Pancreas (tissue), 10 donors: ENCODE measurements at places on chromosomes 12 and 14.

- DNase-seq = no peak
These were observed 113.0 kb downstream of the UNC79 start for GRCh38 chr14:93543766-93544165.

DNA sequence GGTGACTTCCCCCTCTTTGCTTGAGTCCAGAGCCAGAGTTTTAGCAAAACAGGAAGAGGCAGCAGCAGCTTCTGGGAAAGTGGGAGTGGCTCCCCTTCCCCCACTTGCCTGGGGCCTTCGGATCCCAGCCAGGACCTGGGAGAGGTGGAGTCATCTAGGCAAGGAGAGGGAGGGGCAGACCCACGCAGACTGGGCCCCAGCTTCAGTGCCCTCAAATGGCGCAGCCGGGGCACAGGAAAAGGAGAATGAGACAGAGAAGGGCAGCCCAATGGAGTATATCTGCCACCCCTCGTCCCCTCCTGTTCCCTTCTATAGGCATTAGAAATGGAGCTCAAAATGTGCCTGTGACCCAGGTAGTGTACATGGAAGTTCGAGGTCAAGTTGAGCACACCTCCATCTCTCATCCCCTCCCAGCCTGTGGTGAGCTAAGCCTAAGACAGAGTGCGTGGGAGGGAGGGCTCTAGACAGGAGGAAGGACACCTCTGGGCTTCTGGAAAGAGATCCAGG is 9.3 kb upstream of the HDAC7 start:
- peak; percentile 38 for DNase-seq

GRCh38 chr12:52250048-52250990 is 17.3 kb downstream of the KRT7 start:
- peak; percentile 19 for DNase-seq

- no peak for DNase-seq
These were observed 5.6 kb downstream of the SYNE3 start for GRCh38 chr14:95510804-95511203.

DNA sequence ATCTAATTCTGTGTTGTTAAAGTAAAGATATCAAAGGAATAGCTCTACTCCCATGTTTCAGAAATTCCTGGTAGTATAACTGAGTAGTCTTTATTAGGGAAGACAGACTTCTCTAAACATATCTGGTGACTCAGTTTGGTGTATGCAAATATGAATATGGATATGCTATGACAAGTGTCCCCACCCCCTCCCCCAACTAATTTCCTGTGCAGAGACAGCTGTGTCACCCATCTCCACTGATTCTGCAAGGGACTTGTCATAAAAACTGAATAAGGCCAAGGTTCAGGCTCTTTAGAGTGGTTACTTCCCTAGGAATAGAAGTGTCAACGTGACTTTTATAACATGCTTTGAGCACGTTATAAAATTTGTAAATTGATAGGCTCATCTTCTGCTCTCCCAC is 429.1 kb downstream of the DAD1 start:
- DNase-seq = no peak

- DNase-seq = no peak
These were observed 2.1 kb downstream of the CATSPERB start for GRCh38 chr14:91729756-91730155.

GRCh38 chr14:104642540-104642868 is 37.9 kb upstream of the TMEM179 start:
- DNase-seq = no peak

DNA sequence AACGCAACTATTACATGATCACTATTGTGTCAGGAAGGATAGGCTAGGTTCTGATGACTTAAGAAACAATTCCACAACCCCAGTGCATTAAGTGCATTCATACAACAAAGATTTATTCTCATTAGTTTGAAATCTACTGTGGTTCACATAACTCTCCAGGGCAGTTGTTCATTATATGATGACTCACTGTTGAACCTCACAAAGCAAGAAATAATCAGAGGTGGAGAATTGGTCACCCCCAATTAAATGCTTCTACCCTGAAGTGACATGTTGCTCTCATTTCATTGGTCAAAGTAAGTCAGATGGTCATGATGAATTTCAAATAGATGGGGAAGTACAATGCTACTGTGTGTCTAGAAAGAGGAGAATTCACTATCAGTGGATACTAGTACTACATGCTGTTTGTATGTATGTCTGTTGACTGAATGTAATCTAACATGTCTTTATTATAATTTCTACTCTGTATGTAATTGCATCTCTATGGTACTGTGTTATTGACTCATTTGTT is 6.1 kb upstream of the HELB start:
- no peak for DNase-seq

GRCh38 chr12:105189293-105189692 is 46.7 kb downstream of the APPL2 start:
- DNase-seq = no peak

DNA sequence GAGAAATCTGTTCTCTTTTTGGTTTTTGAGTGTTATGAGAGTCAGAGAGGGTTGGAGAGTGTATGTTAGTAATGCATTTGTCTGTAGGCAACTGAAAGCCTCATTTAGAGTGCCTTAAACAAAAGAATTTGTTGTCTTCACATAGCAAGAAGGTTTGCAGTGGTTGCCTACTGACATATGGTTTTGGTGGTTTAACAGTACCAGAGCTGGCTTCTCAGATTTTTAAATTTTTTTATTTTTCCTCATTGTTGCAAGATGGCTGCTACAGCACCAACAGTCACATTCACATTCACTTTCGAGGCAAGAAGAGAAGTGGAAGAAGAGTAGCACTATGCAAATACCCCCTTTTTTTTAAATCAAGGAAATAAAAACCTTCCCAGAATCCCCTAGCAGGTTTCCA is 106.5 kb downstream of the ADCK1 start:
- no peak for DNase-seq

DNA sequence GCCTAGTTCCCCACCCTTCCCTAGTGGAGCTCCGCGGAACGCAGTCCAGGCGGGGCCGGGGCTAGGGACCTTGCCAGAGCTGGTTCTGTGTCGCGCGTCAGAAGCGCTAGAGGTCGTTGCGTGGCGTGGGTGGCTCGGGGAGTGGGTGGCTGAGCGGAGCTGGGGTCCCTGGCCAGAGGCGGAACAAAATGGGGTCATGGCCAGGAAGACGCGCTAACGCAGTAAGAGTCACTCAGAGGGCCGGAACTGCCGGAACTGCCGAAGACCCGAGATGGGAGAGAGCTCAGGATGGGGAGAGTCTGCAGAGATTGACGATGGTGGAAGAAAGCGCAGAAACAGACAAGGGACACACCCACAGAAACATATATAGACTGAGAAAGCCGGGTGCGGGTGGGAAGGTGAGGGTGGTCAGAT is 4.8 kb downstream of the DGKA start:
- peak; percentile 59 for DNase-seq

GRCh38 chr14:39265806-39266524 is 32.2 kb downstream of the MIA2 start:
- DNase-seq = no peak

- DNase-seq = no peak
These were observed 58.9 kb downstream of the USP15 start for GRCh38 chr12:62319058-62319457.

DNA sequence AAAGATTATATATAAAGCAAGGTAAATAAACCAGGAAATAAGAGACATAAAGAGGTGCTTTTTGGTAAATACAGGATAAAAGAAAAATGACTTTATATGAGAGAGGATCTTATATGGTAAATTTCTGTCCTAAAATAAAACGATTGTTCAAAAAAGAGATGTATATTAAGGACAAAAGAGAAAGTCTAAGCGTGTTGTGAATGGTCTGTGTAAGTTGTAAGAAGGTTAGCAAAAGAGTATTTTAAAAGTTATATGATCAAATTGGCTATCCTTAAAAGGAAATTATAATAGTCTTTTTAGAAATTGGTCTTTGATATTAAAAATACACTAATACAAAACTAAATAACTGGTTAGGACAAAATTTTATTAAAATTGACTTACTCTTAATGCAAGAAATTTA is 14.1 kb upstream of the ACSM4 start:
- DNase-seq = no peak

DNA sequence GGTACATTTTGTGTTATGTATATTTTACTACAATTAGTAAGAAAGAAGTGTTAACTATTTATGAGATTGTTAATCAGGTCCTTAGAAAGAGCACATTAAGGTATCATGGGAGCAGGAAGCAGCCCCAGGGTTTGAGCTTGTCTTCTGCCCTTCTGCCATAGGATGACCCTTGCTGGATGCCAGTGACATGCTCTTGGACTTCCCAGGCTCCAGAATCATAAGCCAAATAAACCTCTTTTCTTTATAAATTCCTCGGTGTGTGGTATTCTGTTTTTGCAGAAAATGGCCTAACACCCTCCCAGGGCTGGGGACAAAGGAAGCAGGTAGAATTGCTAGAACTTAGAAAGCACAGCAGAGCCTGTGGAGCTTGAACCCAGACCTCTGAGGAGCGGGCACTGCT is 164.7 kb downstream of the VRK1 start:
- no peak for DNase-seq

- DNase-seq = peak; percentile 69
These were observed 19.3 kb downstream of the NFKBIA start for GRCh38 chr14:35385042-35385839.

GRCh38 chr14:71733210-71733883 is 198.9 kb upstream of the RGS6 start:
- DNase-seq = no peak

DNA sequence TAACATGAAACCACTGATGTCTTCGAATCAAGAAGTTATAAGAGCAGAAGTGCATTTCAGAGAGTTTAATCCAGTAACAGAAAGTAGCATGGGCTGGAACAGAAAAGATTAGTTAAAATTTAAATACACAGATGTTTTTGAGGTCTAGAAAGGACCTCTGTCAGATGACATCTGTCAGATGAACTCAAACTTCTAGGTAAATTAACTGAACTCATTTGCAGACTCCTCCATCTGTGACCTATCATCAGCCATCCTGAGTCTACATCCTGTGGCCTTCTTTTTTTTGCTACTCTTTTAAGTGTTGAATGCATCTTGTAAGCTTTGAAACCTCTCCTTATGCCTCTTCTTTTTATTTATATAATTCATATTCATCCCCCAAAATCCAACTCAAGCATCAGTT is 53.3 kb downstream of the C2CD5 start:
- DNase-seq = no peak

DNA sequence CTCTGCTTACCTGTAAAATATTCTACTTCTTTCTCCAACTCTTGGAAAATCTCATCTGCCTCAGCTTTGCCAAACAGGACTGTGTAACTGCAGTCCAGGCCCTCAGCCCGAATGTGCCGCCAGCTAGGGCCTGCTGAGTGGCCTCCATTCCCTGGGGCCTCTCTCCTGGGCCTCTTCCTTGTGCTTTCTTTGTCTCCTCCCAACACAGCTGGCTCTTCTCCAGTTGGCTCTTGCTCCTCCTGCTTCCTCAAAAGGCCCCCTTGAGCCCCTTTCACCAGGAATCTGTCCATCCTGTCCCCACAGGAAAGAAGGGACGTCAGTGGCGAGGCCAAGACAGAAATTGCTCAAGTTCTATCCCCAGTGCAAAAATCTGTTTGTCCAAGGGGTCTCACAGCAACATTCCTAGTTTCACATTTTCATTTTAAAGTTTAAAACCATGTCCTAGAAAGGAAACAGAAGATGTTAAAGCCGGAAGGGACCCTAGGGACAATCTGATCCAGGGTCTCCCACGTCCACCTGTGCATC is 713 bp downstream of the ALKBH2 start:
- DNase-seq = no peak
